ENCODE measurements at places on chromosomes 12 and 14. TPM values are rescaled to one million over a fixed set of nuclear protein-coding genes. Genes with fewer than 3 reads are reported as not detected.

- no peak overlapping the region for H3K27ac ChIP-seq
- DNase-seq = no peak
- H3K27me3 ChIP-seq = no peaks in the 10 kb centered on the region
- H3K4me3 ChIP-seq = no peak overlapping the region
Measured at GRCh38 chr14:66069830-66070541, 416.2 kb upstream of the CCDC196 start.

The SRRM4 gene
- total RNA-seq = 1.1 TPM

GRCh38 chr14:100010679-100011078 is 54.5 kb upstream of the EVL start:
- H3K4me3 ChIP-seq = no peak overlapping the region
- H3K36me3 ChIP-seq = peaks cover 7% of the 10 kb centered on the region
- no peaks in the 10 kb centered on the region for H3K27me3 ChIP-seq
- no peak overlapping the region for H3K27ac ChIP-seq
- no peak for DNase-seq
- no peaks in the 10 kb centered on the region for H3K4me1 ChIP-seq

The A2M gene
- total RNA-seq = 1.2 TPM

GRCh38 chr14:28770630-28771029 is 4.0 kb downstream of the FOXG1 start:
- H3K27me3 ChIP-seq = peaks cover 60% of the 10 kb centered on the region
- no peaks in the 10 kb centered on the region for H3K36me3 ChIP-seq
- no peak for DNase-seq
- H3K4me3 ChIP-seq = no peak overlapping the region
- peaks cover 5% of the 10 kb centered on the region for H3K4me1 ChIP-seq

GRCh38 chr14:72479461-72479931 is 414.4 kb downstream of the DPF3 start:
- no peak for DNase-seq
- H3K4me3 ChIP-seq = no peak overlapping the region
- H3K36me3 ChIP-seq = peaks cover 1% of the 10 kb centered on the region

- DNase-seq = no peak
- H3K4me1 ChIP-seq = no peaks in the 10 kb centered on the region
- H3K27me3 ChIP-seq = no peaks in the 10 kb centered on the region
- H3K27ac ChIP-seq = no peak overlapping the region
- H3K36me3 ChIP-seq = no peaks in the 10 kb centered on the region
Measured at GRCh38 chr14:23444314-23444713, 8.9 kb upstream of the MYH7 start.

DNA sequence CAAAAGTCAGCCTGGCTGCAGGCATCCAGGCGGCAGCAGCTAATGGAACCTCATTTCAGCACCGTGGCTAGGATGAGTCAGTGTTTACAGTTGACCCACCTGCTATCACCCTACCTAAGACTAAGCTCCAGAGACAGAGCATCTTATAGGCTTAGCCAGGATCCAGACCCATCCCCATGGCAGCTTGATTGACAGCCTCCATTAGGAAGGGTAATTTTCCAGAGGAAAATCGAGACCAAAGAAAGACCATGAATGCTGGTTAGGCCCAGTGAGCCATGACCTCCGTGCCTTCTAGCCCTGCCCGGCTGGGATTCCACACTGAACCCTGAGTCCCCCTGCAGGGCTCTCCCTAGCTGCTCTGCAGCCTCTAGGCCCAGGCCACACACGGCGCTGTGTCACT is 38.7 kb downstream of the TUNAR start:
- H3K27ac ChIP-seq = no peak overlapping the region
- H3K4me1 ChIP-seq = peaks cover 14% of the 10 kb centered on the region
- H3K27me3 ChIP-seq = no peaks in the 10 kb centered on the region
- no peak overlapping the region for H3K4me3 ChIP-seq
- peak; percentile 79 for DNase-seq
- peaks cover 3% of the 10 kb centered on the region for H3K36me3 ChIP-seq

DNA sequence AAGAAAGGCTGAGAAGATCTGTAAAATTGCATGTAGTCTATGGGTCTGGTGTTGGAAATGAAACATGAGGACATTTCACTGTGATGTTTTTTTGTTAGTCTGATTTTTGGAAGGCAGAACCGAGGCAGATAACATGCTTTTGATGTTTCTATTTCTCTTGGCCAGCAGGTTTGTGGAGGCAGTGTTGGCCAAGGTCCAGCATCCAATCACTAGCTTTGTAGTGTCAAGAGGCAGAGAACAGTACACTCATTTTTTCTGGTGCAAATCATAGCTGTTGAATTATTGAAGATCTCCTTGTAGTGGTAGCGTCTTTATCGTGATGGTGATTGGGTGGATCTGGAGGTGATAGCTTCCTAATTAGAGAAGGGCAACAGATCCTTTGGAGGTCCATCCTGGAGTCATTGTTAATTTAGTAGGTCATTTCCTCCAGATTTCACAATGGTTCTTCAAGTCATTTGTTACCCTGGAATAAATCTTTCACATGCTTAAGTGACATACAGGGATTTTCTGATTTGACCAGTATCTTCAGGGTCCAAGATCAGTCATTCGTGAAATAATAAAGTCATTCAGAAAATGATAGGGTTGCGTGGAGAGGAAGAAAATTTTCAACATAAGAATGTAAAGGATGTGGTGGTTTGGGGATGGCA is 252.4 kb upstream of the CPNE8 start:
- H3K4me3 ChIP-seq = no peak overlapping the region
- no peak overlapping the region for H3K27ac ChIP-seq
- H3K4me1 ChIP-seq = no peaks in the 10 kb centered on the region

DNA sequence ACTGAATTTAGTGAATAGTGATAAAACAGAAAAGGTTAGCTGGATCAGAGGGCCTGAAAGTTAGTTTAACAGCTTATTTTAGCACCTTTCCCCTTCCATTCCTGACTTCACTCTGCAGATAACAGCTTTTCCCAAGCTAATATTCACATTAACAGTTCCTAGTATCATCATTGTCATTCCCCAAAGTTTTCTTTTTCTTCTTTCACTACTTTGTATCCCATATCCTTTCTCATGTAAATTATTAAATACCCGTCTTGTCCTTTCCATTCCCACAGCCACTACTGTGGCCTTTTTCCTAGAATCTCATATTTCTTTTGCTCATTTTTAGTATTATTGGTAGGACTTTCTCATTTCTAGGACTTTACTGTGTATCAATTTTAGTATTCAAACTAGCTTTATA is 70.5 kb downstream of the SCFD1 start:
- no peaks in the 10 kb centered on the region for H3K36me3 ChIP-seq
- H3K27ac ChIP-seq = no peak overlapping the region
- no peaks in the 10 kb centered on the region for H3K4me1 ChIP-seq
- DNase-seq = no peak
- no peaks in the 10 kb centered on the region for H3K27me3 ChIP-seq

- H3K4me1 ChIP-seq = no peaks in the 10 kb centered on the region
- no peaks in the 10 kb centered on the region for H3K36me3 ChIP-seq
- H3K4me3 ChIP-seq = no peak overlapping the region
- no peak for DNase-seq
- no peaks in the 10 kb centered on the region for H3K27me3 ChIP-seq
Measured at GRCh38 chr14:33271891-33272290, 333.2 kb downstream of the NPAS3 start.

GRCh38 chr14:28777471-28778137 is 11.0 kb downstream of the FOXG1 start:
- no peaks in the 10 kb centered on the region for H3K36me3 ChIP-seq
- peaks cover 13% of the 10 kb centered on the region for H3K4me1 ChIP-seq
- H3K27me3 ChIP-seq = peaks cover 56% of the 10 kb centered on the region
- no peak for DNase-seq

DNA sequence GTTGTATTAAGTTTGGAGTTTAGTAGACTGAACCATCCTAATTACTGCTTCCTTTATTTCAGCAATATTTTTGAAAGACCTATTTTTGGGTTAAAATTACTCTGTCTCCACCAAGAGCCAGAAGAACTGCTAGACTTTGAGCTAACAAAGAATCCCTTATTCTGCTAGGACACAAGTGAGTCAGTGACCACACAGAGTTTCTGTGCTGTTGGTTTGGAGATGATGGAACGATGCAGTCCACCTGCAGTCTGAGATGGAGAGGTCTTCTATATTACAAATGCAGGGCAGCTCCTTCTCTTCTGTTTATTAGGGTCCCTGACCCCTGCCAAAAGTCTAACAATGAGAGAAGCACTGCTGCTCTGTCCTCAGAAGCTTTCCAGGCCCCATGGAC is 6.7 kb upstream of the STXBP6 start:
- H3K4me3 ChIP-seq = no peak overlapping the region
- peaks cover 5% of the 10 kb centered on the region for H3K4me1 ChIP-seq
- H3K36me3 ChIP-seq = no peaks in the 10 kb centered on the region
- no peak overlapping the region for H3K27ac ChIP-seq
- H3K27me3 ChIP-seq = no peaks in the 10 kb centered on the region
